ENCODE measurements at places on chromosomes 16 and 17.

- no peaks in the 10 kb centered on the region for H3K36me3 ChIP-seq
- H3K27me3 ChIP-seq, result peaks cover 15% of the 10 kb centered on the region
- no peak overlapping the region for H3K4me3 ChIP-seq
- no peak overlapping the region for H3K27ac ChIP-seq
These were observed 74.1 kb downstream of the COG7 start for GRCh38 chr16:23378921-23379320.

GRCh38 chr17:78790552-78790951 lies 8.5 kb upstream of the CYTH1 start:
- H3K27me3 ChIP-seq, result no peaks in the 10 kb centered on the region
- no peak overlapping the region for H3K4me3 ChIP-seq
- H3K36me3 ChIP-seq, result peaks cover 12% of the 10 kb centered on the region
- H3K27ac ChIP-seq, result peak overlapping the region; percentile 10

GRCh38 chr16:51507286-51507685 lies 356.2 kb upstream of the SALL1 start:
- H3K36me3 ChIP-seq, result no peaks in the 10 kb centered on the region
- H3K4me3 ChIP-seq, result no peak overlapping the region
- no peak overlapping the region for H3K27ac ChIP-seq

GRCh38 chr17:40540448-40540847 lies 24.8 kb downstream of the CCR7 start:
- H3K4me1 ChIP-seq, result peaks cover 73% of the 10 kb centered on the region
- H3K36me3 ChIP-seq, result no peaks in the 10 kb centered on the region
- no peak for DNase-seq
- no peaks in the 10 kb centered on the region for H3K27me3 ChIP-seq
- no peak overlapping the region for H3K4me3 ChIP-seq

GRCh38 chr17:44272321-44272951 lies 4.5 kb upstream of the SLC4A1 start:
- no peaks in the 10 kb centered on the region for H3K36me3 ChIP-seq
- no peaks in the 10 kb centered on the region for H3K4me1 ChIP-seq
- peaks cover 14% of the 10 kb centered on the region for H3K27me3 ChIP-seq
- H3K4me3 ChIP-seq, result no peak overlapping the region

DNA sequence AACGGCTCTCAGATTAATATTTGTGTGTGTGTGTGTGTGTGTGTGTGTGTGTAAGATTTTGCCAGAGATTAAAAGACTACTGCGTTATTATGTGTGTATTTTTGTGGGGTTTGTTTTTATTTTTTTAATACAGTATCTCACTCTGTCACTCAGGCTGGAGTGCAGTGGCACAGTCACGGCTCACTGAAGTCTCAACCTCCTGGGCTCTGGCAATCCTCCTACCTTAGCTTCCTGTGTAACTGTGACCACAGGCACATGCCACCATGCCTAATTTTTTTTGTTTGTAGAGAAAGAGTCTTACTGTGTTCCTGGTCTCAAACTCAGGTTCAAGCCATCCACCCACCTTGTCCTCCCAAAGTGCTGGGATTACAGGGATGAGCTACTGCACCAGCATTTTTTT lies 87.2 kb downstream of the CYB561 start:
- H3K27ac ChIP-seq, result no peak overlapping the region
- peaks cover 2% of the 10 kb centered on the region for H3K27me3 ChIP-seq
- no peak overlapping the region for H3K4me3 ChIP-seq
- H3K36me3 ChIP-seq, result peaks cover 4% of the 10 kb centered on the region

GRCh38 chr16:57106767-57107166 lies 14.4 kb downstream of the CPNE2 start:
- no peaks in the 10 kb centered on the region for H3K36me3 ChIP-seq
- no peaks in the 10 kb centered on the region for H3K27me3 ChIP-seq
- H3K4me3 ChIP-seq, result no peak overlapping the region
- no peak overlapping the region for H3K27ac ChIP-seq
- peaks cover 4% of the 10 kb centered on the region for H3K4me1 ChIP-seq

DNA sequence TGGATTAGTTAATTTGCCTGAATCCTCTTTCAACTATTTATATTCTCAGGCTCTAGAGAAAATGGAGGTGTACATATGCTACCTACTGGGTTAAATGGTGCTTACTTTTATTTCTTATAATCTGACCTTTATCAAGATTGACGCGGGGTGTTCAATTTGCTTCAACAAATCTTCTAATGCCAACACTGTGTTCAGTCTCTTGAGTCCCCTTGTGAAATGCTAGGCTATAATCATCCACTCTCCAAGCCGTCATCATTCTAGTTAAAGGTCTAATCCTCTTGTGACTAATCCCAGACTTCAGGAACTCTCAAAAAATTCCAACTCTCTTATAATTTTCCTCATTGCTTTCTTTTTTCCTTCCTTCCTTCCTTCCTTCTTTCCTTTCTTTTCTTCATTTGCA lies 1396.2 kb downstream of the CDH8 start:
- no peak overlapping the region for H3K4me3 ChIP-seq
- peaks cover 22% of the 10 kb centered on the region for H3K4me1 ChIP-seq
- no peak for DNase-seq
- no peaks in the 10 kb centered on the region for H3K27me3 ChIP-seq

- no peaks in the 10 kb centered on the region for H3K36me3 ChIP-seq
- H3K4me1 ChIP-seq, result peaks cover 71% of the 10 kb centered on the region
- no peak for DNase-seq
- peak overlapping the region; percentile 95 for H3K27ac ChIP-seq
- no peaks in the 10 kb centered on the region for H3K27me3 ChIP-seq
These were observed 31.7 kb upstream of the KCNJ2 start for GRCh38 chr17:70137451-70138230.

- DNase-seq, result no peak
- H3K36me3 ChIP-seq, result peaks cover 9% of the 10 kb centered on the region
- no peak overlapping the region for H3K27ac ChIP-seq
- no peak overlapping the region for H3K4me3 ChIP-seq
- peaks cover 14% of the 10 kb centered on the region for H3K4me1 ChIP-seq
These were observed 117.9 kb downstream of the SPACA3 start for GRCh38 chr17:33109336-33110072.

GRCh38 chr16:17359788-17360390 lies 110.9 kb downstream of the XYLT1 start:
- no peaks in the 10 kb centered on the region for H3K36me3 ChIP-seq
- H3K4me1 ChIP-seq, result peaks cover 23% of the 10 kb centered on the region
- no peak overlapping the region for H3K27ac ChIP-seq
- H3K4me3 ChIP-seq, result no peak overlapping the region
- H3K27me3 ChIP-seq, result peaks cover 3% of the 10 kb centered on the region

DNA sequence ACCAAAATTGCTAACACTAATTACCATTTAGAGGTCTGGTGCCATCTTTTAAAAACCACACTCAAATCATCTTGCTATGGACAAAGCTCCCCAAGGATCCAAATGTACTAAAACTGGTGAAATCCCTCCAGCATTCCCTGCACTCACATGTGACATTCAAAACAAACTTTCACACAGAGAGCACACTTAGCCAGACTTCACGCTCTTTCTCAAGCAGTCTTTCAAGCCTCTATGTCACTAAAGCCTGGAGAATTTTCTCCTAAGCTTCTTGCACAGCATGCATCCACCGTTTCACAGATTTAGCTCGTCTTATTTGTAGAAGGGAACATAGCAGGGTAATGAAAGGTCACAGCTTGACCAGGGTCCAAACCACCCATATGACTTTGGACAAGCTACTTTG lies 19.3 kb downstream of the CMTM3 start:
- H3K4me3 ChIP-seq, result no peak overlapping the region
- no peak overlapping the region for H3K27ac ChIP-seq
- no peak for DNase-seq
- H3K36me3 ChIP-seq, result peaks cover 18% of the 10 kb centered on the region
- no peaks in the 10 kb centered on the region for H3K27me3 ChIP-seq

DNA sequence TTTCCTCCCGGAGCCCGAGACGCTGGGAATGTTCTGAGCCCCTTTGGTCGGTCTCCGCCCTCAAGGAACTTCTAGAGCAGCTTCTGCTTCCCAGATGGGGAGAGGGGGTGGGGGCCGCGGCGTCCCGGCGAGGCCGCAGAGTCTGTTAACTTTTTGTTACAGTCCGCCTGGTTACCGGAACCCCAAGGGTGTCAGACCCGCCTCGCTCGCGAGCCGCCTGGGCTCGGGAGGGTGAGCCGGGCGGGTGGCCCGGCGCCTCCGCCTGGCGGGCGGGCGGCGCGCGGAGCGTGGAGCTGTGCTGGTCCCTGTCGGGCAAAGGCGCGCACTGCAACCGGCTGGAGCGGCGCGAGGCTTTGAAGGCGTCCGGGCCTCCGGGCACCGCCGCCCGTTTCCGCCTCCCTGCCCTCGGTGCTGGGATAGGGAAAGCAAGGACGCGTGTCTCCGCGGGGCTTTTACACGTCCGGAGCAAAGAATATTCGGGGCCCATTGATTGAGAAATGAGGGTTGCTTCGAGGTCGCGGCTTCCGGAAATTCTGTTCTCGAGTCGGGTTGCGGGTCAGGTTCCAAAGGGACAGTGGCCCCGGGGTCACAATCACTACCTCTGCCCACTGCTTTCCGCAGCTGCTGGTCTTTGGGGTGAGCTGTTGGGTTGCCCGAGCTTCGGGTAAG lies 1.7 kb downstream of the HS3ST3B1 start:
- no peaks in the 10 kb centered on the region for H3K36me3 ChIP-seq
- DNase-seq, result peak; percentile 70
- H3K27me3 ChIP-seq, result peaks cover 78% of the 10 kb centered on the region

GRCh38 chr16:72142476-72142875 lies 29.5 kb downstream of the PMFBP1 start:
- H3K36me3 ChIP-seq, result peaks cover 3% of the 10 kb centered on the region
- H3K27me3 ChIP-seq, result no peaks in the 10 kb centered on the region
- DNase-seq, result no peak
- no peaks in the 10 kb centered on the region for H3K4me1 ChIP-seq
- H3K27ac ChIP-seq, result no peak overlapping the region

- no peaks in the 10 kb centered on the region for H3K36me3 ChIP-seq
- no peaks in the 10 kb centered on the region for H3K27me3 ChIP-seq
- H3K4me1 ChIP-seq, result peaks cover 7% of the 10 kb centered on the region
- no peak overlapping the region for H3K27ac ChIP-seq
- no peak overlapping the region for H3K4me3 ChIP-seq
These were observed 27.0 kb downstream of the RSL1D1 start for GRCh38 chr16:11824362-11824761.

DNA sequence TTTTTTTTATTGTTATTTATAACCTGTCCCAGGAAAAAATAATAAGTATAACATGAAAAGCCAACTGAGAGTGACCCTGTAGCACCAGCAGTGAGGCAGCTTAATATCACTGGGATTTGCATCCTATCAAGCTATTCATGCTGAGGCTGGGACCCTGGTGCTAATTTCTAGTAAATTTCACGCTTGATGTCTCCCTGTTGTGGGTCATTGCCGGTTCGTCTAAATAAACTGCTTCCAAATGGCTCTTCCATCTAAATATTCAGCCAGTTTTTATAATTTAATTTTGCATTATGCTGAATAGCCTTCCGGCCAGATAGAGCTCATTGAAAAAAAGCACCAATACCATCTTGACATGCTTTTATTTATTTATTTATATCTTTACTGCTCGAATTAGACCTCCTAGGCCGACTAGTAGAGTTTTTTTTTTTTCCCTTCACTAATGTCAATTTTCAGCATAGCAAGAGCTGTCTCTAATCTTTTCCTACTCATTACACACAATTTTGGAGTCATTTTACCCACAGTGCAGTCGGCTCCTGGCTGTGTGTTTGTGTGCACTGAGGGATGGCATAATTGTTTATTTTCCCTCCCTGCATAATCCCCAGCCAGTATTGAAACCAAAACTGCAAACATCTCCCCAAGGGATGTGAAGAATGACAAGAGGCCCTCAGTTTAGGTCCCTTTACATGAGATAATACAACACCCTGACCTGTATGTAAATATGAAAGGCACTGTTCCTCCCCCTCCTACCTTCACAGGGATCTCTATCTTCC lies 168.8 kb downstream of the AATF start:
- no peak overlapping the region for H3K27ac ChIP-seq
- H3K4me3 ChIP-seq, result no peak overlapping the region
- DNase-seq, result no peak
- peaks cover 30% of the 10 kb centered on the region for H3K36me3 ChIP-seq

DNA sequence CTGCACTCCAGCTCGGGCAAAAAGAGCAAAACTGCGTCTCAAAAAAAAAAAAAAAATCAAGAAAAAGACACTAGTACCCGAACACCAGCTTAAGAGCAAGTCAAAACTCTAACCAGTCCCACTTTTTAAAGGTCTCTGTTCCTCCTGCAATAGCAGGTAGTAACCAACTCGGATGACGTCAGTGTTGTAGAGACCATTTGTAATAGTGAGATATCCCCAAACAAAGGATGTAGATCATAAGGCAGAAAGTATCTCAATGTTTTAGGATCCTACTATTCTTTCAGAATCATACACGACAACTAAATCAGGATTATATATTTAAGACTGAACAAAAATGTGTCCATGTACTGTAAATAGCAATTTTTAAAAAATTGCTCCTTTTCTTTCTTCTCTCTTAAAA lies 2.4 kb downstream of the JPT1 start:
- H3K4me3 ChIP-seq, result peak overlapping the region; percentile 92
- no peaks in the 10 kb centered on the region for H3K27me3 ChIP-seq
- H3K36me3 ChIP-seq, result peaks cover 15% of the 10 kb centered on the region
- no peak for DNase-seq
- H3K4me1 ChIP-seq, result peaks cover 28% of the 10 kb centered on the region
- H3K27ac ChIP-seq, result peak overlapping the region; percentile 95

DNA sequence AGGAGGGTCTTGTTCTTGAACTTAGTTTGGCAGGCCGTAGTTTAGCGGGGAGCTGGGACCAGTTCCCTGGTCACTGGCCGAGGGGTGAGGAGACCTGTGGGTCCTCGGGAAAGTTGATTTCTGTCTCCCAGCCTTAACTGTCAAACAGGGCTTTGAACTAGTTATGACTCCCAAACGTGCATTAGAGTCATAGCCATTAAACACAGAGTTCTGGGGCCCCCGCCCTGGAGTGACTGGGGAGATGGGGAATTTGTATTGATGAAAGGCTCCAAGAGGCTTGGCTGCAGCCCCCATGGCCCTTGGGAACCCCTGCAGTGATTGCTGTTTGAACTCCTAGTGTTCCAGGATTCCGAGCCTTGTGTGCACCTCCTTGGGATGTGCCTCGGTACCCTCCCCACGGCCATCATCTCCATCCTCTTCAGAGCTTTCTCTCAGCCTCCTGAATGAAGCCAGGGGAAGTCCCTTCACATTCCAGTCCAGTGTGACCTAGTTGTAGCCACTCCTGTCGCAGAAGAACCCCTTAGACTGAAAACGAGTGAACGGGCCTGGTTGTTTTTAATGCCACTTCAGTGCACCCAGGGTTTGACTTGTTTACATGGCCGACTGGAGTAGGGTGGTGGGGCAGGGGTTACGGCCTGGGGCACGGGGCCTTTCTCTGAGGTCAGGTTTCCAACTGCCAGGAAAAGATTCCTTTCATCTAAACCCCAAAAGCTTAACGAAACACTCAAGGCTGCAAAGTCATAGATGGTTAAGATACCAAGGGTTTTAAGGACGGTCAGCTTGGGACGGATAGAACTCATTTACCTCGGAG lies 1.4 kb downstream of the MPRIP start:
- H3K27me3 ChIP-seq, result no peaks in the 10 kb centered on the region
- H3K36me3 ChIP-seq, result peaks cover 5% of the 10 kb centered on the region
- no peak for DNase-seq
- H3K4me1 ChIP-seq, result peaks cover 40% of the 10 kb centered on the region
- peak overlapping the region; percentile 94 for H3K4me3 ChIP-seq
- H3K27ac ChIP-seq, result peak overlapping the region; percentile 97

- H3K36me3 ChIP-seq, result no peaks in the 10 kb centered on the region
- H3K4me3 ChIP-seq, result no peak overlapping the region
- no peaks in the 10 kb centered on the region for H3K4me1 ChIP-seq
- no peaks in the 10 kb centered on the region for H3K27me3 ChIP-seq
- no peak overlapping the region for H3K27ac ChIP-seq
These were observed 44.9 kb upstream of the KDM6B start for GRCh38 chr17:7789131-7789530.

- H3K36me3 ChIP-seq, result no peaks in the 10 kb centered on the region
- H3K27ac ChIP-seq, result no peak overlapping the region
- H3K4me3 ChIP-seq, result no peak overlapping the region
- H3K27me3 ChIP-seq, result peaks cover 18% of the 10 kb centered on the region
- no peak for DNase-seq
- no peaks in the 10 kb centered on the region for H3K4me1 ChIP-seq
These were observed 134.3 kb downstream of the HAPSTR1 start for GRCh38 chr16:9225527-9226316.
